Stimulated activated CD8-positive, alpha-beta memory T cell treated with anti-CD3 and anti-CD28 coated beads, Interleukin-15, amount 100 ng/mL, for 24 hours (primary cell): ENCODE measurements at places on chromosomes 12 and 14.

- no peak for DNase-seq
Observed at GRCh38 chr14:65422088-65422834, 9.7 kb downstream of the FUT8 start.

DNA sequence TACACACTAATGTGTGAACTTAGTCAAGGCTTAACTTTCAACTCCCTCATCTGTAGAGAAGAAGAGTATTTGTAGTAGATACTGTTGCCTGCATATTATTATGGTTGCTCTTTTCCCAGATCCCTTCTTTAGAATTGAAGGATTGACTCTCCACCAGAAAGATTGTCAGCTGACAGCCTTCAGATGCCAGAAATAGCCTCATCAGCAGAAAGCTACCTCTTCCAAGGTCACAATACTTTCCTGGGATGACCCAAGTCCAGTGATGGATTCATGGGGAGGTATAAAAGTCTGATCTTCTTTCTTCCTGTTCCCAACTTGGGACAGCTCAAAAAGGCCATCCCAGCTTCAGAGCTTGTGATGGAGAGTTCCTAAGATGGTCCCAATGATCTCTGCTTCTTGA is 78.2 kb downstream of the TBX5 start:
- no peak for DNase-seq

- DNase-seq, result no peak
Observed at GRCh38 chr14:65784574-65784973, 372.0 kb downstream of the FUT8 start.

DNA sequence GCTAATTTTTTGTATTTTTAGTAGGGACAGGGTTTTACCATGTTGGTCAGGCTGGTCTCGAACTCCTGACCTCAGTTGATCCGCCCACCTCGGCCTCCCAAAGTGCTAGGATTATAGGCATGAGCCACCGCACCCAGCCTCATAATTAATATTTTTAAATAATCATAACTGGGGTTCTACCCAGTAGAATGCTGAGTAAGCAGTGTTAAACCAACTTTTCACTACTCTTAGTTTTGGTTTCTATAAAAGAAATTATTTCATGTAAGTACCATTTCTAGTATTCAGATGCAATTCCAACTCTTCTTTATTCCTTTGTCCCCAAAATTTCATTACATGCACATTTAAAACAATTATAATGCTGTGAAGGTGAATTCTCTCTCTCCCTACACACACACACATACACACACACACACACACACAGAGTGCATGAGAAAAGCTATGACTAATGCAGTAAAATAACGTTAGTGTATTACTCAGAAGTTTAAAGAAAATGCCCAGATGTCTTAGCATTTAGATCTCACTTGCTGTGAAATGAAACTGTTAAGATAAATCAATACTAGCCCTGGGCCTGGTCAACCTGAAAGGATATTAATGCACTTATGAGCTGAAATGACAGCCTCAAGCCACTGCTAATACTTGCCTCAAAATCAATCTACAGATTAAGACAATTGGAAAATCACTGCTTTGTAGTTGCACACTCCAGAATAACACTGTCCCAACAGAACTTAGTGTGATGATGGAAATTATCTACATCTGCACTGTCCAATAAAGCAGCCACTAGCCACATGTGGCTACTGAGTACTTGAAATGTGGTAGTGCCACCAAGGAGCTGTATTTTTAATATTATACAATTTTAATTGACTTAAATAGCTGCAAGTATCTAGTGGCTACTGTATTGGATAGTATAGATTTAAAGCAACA is 36.0 kb downstream of the PTPN21 start:
- no peak for DNase-seq

DNA sequence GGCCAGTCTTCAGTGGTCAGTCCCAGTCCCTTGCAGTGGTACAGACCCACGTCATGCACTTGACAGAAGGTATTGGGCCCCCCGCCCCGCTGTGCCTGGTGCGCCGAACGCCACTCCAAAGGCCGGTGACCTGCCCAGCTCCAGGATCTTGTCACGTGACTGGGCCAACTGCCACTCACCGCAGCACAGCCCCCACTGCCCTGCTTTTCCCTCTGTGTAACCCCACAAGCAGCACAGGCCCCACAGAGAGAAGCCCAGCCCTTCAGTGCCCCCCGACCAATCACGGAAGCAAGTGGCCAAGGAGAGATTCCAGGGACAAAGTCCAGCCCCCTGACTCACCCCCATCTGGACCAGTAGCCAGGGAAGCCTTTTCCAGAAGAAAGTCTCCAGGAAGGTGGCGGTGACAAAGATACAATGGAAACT is 498 bp downstream of the GPR132 start:
- DNase-seq, result no peak

- no peak for DNase-seq
Observed at GRCh38 chr12:132099739-132100138, 44.4 kb downstream of the DDX51 start.

DNA sequence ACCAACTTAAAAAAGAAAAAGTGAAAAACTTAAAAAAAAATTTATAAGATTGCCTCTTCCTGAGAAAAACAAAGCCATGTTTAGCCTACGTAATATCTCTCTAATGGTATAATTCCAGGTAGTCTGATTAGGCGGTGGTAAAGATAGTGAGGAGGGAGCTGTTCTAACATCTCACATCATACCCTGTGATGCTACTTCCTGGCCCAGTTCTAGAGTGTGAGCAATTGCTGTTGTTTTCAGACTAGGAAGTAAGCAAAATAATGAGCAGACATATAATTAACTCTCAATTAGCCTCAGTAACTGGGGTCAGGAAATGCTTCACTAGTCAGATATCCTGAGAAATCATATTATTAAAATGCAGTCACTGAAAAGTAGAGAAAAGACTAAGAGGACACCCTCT is 113.9 kb downstream of the PHLDA1 start:
- no peak for DNase-seq

DNA sequence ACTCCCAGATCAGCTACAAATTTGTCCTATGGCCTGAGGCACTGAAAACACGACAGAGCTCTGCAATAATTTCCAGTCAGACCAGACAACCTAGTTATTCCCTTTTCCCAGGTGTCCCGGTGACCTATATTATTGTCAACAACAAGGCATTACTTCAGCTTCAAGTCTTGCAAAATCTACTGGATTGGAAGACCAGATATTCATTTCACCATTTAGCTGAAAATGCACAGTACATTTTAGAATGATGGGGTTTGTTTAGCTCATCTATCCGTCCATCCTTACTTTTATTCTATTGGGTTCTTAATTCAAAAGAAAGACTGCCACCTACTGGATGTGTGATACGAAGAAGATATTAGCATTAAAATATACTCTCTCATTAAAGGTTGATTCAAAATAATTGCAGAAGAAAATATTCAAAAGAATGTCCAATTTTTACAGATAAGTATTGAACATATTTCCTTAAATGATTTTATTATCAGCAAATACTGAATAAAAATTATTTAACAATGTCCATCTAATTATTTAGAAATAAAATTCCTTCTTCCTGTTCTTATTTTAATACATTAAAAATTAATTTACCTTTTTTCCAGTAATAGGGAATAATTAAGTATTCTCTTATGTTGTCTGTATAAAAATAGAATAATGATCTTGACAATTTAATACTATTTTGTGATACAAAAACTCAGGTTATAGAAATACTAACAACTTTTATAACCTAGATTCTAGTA is 244.9 kb upstream of the LRIG3 start:
- DNase-seq, result no peak

DNA sequence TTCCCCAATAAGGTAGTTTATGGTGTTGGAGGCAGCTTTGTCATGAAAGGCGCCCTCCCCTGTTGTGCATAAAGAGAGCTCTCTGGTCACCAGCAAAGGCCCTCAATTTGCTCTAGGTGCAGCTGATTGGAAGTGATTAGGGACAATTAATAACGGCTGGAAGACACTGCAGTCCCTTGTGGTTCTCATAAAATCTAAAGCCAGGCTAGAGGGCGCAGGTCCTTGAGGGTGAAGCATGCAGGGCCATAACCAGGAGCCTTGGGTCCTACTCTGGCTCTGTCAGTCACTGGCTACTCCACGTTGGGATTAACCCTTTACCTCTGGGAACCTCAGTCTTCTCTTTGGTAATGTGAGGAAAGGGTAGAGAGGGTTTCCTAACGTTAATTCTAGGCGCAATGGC is 1.9 kb downstream of the DAAM1 start:
- no peak for DNase-seq

DNA sequence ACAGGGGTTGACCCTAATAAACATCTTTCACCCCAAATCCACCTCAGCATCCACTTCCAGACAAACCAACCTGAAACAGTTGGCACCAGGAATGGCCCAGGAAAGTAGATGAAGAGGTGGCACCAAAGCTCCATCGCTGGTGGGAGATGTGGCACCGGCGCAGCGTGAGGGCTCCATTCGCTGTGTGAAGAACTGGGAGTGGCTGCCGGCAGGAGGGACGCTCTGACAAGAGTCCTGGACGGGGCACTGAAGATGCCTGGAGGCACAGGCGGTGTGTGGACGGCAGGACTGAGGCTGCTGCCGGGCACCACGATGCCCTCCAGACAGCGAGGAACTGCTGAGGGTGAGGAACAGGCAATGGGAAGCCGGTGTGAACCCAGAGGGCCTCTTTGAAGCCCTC is 29.3 kb downstream of the DIO3 start:
- no peak for DNase-seq

DNA sequence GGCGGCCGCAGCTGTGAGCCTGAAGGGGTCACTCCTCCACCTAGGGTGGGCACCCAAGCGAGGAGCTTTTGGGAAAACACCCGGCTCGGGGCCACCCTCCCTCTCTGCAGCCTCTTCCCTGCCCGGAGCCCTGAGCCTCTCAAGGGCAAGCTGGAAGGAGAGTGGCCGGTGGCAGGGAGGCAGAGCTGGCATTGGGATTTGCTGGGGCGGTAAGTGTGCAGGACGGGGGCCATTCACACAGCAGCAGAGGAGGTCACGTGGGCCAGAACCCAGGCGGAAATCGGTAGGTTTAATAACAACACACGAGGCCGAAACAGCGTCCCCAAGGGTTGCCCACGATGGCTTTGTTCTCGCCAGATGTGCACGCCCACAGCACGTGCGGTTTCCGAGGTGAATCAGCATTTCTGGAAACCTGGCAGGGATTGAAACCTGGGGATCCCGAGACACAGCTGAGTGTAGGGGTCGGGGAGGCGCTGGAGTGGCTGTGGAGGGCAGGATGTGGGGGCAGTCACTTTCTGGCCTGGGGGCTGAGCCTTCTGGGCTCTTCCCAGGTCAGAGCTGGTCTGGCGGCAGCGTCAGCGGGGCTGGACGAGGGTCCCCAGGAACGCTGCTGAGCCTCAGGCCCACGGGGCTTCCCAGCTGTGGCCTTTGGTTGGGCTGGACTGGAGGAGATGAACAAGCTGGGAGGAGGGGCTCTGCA is 23.5 kb downstream of the NOC4L start:
- no peak for DNase-seq

GRCh38 chr14:23694085-23694948 is 58.2 kb downstream of the DHRS2 start:
- no peak for DNase-seq

GRCh38 chr14:51180577-51180976 is 59.5 kb upstream of the TMX1 start:
- DNase-seq, result no peak

DNA sequence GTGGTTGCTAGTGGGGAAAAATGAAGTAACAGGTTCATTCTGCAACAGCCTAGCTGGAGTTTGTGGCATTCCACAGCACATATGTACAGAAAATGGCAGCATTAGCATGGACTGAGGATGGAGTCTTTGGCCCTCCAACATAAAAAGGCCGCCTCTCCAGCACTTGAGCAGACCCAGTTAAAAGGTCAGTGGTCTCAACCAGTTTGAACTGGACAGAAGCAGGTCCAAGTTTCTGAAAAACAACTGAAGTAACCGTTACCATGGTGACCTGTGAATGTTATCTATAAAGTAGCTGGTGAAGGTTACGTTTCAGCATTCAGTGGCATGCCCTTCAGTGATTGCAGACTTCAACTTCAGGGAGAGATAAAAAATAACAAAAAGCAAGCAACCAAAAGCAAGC is 34.1 kb upstream of the OR10AD1 start:
- no peak for DNase-seq

DNA sequence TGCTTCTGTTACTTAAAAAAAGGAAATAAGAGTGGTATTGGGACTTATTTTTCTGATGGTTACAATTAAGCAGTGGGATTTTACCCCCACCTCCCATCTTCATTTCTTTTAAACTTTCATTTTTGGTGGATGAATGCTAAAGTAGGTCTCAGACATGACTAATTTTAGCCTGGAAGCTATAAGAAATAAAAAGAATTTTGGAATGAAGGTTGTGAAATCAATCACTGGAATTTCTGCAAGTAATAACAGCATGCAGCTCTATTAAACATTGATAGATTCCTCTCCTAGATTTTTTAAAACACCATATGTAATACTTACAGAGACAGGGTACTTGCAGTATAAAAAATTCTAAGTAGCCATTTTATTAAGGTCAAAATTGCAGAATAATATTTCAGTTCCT is 164.2 kb upstream of the CLEC14A start:
- no peak for DNase-seq

- no peak for DNase-seq
Observed at GRCh38 chr12:49825360-49825970, 2.7 kb downstream of the NCKAP5L start.

- DNase-seq, result no peak
Observed at GRCh38 chr14:28756269-28756883, 10.2 kb upstream of the FOXG1 start.

- DNase-seq, result no peak
Observed at GRCh38 chr12:211639-212414, 2.1 kb downstream of the SLC6A12 start.

- no peak for DNase-seq
Observed at GRCh38 chr12:98883231-98883630, 238.1 kb downstream of the APAF1 start.

- no peak for DNase-seq
Observed at GRCh38 chr12:106582641-106583230, at the start of gene RFX4. RFX4 (plus strand) TSS chr12:106583004; CDS start chr12:106583321, 317 bp downstream.

DNA sequence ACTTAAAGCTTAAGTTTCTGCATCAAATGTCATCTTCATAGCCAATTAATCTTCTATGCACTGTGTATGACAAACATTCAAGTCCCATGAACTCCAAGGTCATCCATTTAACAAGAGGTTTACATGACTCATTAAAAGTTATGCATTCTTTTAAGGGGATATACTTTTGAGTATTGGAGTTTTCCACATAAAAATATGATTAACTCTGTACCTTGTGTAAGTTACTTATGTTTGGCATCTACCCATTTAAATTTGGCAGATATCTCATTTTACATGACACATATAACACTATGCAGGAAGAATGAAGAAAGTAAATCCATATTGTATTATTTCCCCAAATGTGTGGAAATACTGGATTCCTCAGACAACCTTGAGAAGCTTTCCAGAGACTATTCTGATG is 240.2 kb downstream of the PAX9 start:
- DNase-seq, result no peak

GRCh38 chr12:2627076-2627834 is 167.5 kb upstream of the FKBP4 start:
- DNase-seq, result no peak
